ENCODE measurements at places on chromosomes 12 and 14.
A peak's percentile ranks its signal among the peaks of the same experiment; 100 is the strongest.

- no peak for DNase-seq
These were observed 122.5 kb upstream of the MAP1LC3B2 start for GRCh38 chr12:116436561-116437249.

GRCh38 chr12:103956509-103957027, 9.1 kb upstream of the TDG start:
- no peak for DNase-seq

DNA sequence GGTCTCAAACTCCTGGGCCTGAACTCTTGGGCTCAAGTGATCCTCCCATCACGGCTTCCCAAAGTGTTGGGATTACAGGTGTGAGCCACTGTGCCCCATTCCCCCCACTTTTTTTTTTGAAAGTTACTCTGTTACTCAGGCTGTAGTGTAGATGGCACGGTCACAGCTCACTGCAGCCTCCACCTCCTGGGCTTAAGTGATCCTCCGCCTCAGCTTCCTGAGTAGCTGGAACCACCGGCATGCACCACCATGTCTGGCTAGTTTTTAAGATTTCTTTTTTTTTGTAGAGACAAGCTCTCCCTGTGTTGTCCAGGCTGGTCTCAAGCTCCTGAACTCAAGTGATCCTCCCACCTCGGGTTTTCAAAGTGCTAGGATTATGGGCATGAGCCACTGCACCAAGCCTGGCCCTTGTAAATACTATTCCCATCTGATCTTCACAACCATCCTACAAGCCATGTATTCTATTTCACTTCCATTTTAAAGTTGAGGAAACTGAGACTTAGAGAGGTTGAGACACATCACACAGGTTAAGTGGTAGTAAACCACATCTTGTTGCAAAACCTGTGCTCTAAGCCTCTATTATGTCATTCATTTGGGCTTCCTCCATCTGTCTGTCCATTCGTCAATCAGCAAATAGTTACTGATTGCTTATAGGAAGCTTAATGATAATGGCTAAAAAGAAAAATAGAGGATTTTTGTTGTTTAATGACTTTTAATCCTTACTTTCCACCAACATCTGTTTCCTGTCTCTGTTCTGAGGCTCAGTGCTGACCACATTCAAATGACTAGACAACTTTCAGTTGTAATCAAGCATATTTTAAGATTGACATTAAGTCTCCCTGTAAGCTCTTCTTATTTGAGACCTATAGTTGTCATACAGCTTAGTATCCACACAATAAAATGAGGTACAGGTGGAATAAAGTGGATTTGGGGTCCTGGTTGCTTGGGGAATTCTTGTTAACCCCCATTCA, 9.2 kb downstream of the ASCL4 start:
- no peak for DNase-seq

DNA sequence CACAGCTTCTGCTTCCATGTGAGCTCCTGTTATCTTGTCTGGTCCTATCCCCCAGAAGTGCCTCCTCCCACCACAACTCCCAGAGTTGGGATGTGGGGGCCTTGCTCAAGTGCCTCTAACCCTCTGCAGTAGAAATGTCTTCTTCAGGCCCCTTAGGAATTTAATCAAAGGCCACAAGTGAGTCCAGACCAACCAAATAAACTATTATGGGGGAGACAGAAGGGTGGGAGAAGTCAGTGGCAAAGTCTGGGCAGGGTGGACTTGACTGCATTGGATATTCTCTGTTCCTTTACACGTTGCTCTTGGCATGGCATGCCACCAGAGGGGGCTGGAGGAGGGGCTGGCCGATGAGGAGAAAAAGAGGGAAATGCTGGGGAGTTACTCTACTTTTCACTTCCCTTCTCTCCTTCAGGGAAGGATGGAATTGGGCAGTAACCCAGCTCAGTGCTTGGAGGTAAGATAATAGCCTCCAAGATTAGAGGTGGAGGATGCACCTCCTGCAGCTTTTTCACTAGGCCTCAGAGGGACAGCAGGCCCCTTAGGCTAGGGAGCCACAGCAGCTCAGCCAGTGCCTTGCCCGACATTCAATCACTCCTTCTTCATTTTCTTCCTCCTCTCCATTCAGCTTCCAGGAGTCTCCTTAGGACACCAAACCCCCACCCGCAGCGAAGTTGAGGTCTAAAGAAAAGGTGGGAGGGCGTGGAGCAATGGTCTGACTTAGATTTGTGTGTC, 1.2 kb upstream of the AP1G2 start:
- no peak for DNase-seq

GRCh38 chr14:73049428-73049827, 8.9 kb upstream of the RBM25 start:
- no peak for DNase-seq

GRCh38 chr12:111730420-111730819, 36.3 kb upstream of the ALDH2 start:
- no peak for DNase-seq

DNA sequence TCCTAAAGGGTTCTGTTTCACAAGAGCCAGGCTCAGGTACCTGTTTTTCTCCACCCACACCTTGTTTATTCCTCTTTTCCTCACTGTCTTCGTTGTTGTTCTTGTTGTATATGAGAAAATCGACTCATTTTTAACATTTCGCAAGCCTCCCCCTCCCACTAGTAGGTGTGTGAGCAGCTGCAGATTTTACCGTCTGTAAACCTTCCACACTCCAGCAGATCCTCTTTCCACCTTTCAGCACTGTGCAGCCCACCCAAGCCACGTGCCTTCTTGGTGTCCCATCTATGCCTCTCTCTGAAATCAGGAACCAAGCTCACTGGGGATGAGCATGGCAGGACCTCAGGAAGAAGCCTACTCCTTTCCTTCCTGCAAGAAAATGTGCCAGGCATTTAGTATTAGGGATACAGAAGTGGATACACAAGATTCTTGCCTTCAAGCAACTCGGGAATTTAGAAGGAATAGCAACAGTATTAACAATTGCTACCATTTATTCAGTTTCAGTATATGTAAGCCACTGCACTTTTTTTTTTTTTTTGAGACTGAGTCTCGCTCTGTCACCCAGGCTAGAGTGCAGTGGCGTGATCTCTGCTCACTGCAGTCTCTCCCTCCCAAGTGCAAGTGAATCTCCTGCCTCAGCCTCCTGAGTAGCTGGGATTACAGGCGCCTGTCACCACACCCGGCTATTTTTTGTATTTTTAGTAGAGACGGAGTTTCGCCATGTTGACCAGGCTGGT, 113.6 kb downstream of the CHST11 start:
- DNase-seq: no peak

DNA sequence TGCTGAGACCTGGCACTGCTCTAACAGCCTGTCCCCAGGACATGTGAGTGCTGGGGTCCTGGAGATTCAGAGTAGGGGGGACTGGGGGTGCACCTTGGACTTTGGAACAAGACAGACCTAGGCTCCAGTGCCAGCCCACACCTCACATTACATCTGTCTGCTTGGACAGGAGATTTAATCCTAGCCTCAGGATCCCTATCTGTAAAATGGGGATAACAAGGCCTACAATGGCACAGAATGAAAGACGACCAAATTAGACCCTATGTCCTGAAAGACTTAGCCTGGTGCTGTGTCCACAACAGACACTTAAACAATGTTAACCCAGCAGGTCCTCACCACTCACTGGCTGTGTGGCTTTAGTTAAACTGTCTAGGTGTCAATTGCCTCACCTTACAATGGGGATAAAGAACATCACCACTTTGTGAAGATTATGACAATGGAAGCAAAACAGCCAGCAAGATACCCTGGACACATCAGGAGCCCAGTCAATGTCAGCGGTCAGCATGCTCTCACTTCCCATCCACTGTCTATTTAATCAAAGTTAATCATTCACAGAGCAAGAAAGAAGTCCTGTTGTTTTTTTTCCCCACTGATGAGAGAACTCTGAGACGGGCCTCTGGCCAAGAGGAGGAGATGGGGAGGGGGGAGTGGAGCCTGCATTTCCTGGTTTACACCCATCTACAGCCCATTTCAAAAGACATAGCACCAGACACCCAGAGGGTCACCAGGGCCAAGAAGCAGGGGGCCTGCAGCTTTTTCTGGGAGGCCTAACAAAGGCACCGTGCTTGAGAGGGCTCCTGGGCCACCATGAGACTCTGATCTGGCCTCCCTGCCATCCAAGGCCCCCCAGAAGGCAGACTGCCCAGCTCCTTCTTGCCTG, 40.6 kb downstream of the ACTN1 start:
- no peak for DNase-seq

- no peak for DNase-seq
These were observed 16.8 kb downstream of the LGMN start for GRCh38 chr14:92731622-92732115.

- DNase-seq: no peak
These were observed 15.8 kb upstream of the CPNE8 start for GRCh38 chr12:38921025-38921677.

- no peak for DNase-seq
These were observed 200.9 kb downstream of the RPAP3 start for GRCh38 chr12:47504775-47505446.

GRCh38 chr14:50399251-50400032, 2.8 kb upstream of the CDKL1 start:
- DNase-seq: peak; percentile 10

- peak; percentile 52 for DNase-seq
These were observed 14.0 kb upstream of the TBPL2 start for GRCh38 chr14:55454264-55455002.

GRCh38 chr14:62673014-62673755, 372.1 kb downstream of the KCNH5 start:
- DNase-seq: no peak

DNA sequence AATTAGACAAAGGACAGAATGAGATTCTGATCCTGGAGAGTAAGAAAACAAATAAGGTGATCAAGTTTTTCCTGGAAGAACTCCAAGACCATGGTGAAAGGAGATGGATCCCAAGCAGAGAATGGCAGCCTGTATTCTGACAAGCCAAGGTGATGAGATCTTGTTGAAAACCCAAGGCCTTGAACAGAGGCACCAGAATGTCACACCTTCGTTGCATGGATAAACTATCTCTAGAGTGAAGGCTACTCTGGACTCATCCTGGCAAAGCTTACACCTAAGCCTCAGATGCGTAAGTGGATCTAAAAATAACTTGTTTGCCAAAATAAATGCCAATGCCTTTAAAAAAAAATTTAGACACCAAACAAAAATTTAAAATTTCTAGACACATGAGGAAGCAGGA, 605.9 kb downstream of the ETNK1 start:
- no peak for DNase-seq

DNA sequence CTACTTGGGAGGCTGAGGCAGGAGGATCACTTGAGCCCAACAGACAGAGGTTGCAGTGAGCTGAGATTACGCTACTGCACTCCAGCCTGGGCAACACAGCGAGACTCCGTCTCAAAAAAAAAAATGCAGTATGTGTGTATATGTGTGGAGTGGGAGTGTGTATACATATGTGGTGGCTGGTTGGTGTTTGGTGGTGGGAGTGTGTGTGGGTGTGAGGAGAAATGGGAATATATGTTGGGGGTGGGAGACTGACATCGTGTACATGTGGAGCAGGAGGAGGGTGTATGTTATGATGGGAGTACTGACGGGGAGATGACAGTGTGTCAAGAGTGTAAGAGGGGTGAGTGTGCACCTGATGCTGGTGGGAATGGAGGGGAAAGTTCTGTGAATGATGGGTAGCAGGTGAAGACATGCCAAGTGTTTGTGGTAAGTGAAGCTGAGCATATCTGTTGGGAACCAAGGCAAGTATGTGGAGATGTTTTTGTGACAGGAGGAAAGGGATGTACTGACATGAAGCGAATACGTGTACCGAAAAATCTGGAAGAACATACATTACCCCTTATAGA, 4.2 kb downstream of the PNMA1 start:
- DNase-seq: no peak

DNA sequence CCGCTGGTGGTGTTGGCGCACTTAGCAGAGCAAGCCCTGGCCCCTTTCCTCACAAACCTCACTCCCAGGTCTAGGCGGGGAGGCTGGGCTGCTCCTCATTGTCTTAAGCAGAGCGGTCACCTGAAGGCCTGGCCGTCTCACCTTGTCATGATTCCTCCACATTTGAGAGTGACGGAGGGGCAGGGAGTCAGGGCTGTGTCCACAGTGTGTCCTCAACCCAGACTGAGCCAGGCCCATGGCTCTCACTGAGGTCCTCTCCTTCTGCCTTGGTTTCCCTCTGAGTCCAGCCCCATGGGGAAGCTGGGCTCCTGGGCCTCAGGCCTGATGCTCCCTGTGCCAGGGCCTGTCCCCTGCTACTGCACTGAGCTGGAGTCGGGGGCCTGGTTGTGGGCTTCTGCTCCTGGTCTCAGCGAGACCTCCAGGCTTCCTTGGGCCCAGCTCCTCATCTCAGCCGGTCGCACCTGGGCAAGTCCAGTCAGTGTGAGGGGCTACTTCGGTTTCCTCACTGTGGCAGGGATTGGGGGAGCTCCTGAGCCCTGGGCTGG, 44.9 kb downstream of the KRT80 start:
- DNase-seq: no peak

GRCh38 chr14:55084401-55085059, 33.1 kb downstream of the MAPK1IP1L start:
- DNase-seq: no peak

DNA sequence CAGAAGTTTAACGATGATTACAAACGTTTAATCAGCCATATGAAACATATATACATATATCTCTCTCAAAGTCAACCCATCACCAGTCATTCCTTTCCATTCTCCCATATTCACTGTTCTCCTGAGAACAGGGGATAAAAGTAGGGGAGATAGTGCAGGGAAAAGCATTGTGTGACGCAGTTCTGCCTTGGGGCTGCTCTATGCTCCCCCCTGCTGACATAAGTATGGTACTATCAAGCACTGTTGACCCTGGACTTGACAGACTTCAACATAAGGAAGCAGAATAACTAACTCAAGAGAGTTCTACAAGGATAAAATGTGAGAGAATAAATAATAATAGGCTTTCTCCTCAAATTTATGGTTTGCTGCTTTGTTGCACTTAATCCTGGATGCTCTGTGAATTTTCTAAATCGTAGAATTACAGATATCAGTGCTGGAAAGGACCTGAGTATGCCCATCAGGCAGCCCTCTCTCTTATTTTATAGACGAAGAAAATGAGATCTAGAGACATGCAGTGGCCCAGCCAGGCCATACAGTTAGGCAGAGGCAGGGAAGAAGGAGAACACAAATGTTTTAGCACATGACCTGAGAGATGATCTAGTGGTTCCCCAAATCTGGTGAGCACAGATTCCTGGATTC, 87.2 kb downstream of the SCN8A start:
- no peak for DNase-seq

DNA sequence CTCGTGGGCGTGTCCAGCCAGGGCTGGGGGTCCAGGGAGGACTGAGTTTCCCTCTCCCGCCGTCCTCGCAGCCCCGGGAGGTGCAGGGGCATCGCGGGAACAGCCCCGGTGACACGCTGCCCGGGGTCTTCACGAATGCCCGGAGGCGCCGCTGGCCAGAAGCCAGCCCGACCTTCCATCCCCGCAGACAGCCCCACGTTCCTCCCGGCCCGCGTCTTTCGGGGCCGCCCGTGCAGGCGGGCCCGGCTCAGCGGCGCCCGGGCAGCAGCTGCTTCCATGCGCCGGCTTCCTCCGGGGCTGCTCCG, 827 bp upstream of the TEDC1 start:
- DNase-seq: no peak

GRCh38 chr14:60946773-60947172, 34.1 kb downstream of the TRMT5 start:
- no peak for DNase-seq

GRCh38 chr12:24895612-24896011, 53.3 kb downstream of the BCAT1 start:
- DNase-seq: no peak
